Activated CD4-positive, alpha-beta T cell treated with anti-CD3 and anti-CD28 coated beads, Interleukin-10, Interleukin-2, amounts not matched to agents 100 ng/mL and 50 ng/mL, durations not matched to agents 16 hours and 8 hours (primary cell): ENCODE measurements at places on chromosomes 11 and 22.
A peak's percentile ranks its signal among the peaks of the same experiment; 100 is the strongest.

GRCh38 chr11:76051937-76052336, 154.4 kb downstream of the WNT11 start:
- no peak for DNase-seq

GRCh38 chr11:62712861-62713260, 5.4 kb downstream of the GNG3 start:
- no peak for DNase-seq

DNA sequence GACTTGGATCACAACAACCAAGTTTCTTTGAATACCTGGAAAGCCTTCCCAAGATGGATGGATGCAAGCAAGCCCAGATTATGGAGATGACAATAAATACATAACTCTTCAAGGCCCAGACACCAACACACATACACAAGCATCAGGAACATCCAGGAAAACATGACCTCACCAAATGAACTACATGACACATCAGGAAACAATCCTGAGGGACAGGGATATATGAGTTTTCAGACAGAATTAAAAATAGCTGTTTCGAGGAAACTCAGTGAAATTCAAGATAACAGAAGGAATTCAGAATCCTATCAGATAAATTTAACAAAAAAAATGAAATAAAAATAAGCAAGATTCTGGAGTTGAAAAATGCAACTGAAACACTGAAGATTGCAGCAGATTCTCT, 659.4 kb downstream of the METTL15 start:
- no peak for DNase-seq

DNA sequence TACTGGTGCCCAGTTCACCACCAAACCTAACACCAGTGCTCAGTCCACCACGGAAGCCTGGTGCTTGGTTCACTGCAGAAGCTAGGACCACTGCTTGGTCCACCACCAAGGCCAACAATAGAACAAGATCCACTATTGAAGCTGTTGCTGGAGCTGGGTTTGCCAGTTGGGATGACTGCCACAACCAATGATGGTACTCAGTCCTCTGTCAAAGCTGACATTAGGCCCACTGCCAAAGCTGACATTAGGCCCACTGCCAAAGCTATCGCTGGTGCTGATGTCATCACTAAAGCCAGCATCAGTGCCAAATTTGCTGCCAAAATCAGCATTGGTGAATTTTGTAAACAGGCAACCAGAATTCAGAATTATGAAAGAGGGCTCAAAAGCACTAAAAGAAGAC, 1850.2 kb upstream of the RAG2 start:
- no peak for DNase-seq

- DNase-seq, result no peak
Observed at GRCh38 chr11:125412509-125412908, 83.6 kb downstream of the FEZ1 start.

- DNase-seq, result peak; percentile 61
Observed at GRCh38 chr11:128559496-128560103, 27.8 kb downstream of the ETS1 start.

- no peak for DNase-seq
Observed at GRCh38 chr11:20933086-20933485, 263.7 kb downstream of the NELL1 start.

GRCh38 chr11:102026959-102027358, 20.3 kb upstream of the CFAP300 start:
- DNase-seq, result no peak

GRCh38 chr22:20940904-20941385, 23.7 kb downstream of the CRKL start:
- no peak for DNase-seq

DNA sequence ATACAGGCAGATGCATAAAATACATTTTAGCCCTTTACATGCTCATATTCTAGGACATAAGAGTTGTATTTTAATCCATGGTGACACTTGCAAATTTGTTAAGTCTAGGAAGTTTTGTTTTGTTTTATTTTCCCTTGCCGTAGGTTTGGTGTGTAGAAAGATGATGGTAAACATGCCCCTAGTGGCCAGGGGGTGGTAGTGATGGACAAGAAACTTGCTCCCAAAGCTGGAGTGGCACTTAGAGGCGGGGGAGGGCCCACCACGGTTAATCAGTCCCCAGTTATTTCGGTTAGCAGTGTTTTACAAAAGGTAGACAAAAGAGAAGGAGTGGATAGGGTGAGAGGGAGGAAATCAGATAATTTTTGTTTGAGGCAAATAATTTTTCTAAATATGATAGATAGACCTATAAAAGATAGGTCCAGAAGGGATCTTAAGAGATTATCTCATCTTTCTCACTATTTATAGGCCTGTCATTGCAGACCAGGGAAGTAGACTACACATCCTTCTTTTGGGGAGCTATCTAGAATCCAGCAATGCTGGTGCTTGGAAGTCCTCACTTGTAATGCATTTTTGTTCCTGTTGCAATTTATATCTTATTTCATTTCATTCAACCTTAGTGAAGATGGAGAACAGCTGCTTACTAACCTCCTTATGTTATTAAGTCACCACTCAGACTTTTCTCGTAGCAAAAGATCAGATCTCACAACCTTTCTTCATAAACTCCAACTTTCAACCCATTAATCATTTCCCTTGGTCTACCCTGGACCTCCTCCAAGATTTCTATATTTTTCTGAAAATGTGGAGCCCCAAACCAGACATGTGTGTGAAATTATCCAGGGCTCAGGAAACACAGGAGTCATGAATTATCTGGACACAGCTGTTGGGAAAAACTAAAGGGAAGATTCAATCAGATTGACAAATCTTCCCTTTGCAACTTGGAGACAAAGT, 5.9 kb upstream of the BDNF start:
- peak; percentile 20 for DNase-seq

- peak; percentile 85 for DNase-seq
Observed at GRCh38 chr22:42270510-42271190, at the start of gene TCF20. TSS of gene TCF20 (minus strand) at chr22:42270653. CDS start at chr22:42215305, 55,348 bp downstream.

- no peak for DNase-seq
Observed at GRCh38 chr11:44709281-44709562, 17.5 kb upstream of the TSPAN18 start.

GRCh38 chr11:120115272-120116000, 22.5 kb downstream of the TRIM29 start:
- DNase-seq, result no peak

DNA sequence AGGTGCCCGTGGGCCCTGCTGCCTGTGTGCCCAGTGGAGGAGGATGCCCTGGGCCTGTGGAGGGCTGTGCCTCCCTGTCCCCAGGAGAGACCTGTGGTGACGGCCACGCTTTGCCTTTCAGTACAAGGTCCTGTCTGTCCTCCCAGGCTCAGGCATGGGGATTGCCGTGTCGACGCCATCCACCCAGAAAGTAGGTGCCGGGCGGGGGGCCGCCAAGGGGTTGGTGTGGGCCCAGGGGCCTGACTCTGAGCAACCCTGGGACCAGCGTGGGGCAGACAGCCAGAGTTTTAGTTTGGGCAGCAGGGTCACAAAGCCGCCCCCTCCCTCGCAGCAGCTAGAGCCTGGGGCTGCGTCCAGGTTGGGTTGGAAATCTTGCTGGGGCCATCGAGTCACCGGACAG, 56.3 kb downstream of the GRAMD4 start:
- no peak for DNase-seq

DNA sequence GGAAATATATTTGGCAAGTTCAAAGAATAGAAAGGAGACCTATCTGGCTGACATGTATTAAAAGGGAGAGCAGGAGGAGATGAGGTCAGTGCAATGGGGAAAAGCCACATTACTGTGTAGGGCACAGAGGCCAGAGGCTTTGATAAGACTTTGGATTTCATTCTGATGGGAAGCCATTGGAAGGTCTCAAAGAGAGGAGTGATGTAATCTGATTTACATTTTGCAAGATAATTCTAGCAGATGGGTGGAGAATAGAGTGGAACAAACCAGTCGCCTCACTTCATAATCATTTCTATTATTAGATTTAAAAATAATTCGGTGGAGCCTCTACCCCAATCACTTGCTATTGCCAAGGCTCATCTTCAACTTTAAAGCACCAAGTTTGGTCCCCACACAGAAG, 278.4 kb upstream of the ZC3H12C start:
- no peak for DNase-seq

DNA sequence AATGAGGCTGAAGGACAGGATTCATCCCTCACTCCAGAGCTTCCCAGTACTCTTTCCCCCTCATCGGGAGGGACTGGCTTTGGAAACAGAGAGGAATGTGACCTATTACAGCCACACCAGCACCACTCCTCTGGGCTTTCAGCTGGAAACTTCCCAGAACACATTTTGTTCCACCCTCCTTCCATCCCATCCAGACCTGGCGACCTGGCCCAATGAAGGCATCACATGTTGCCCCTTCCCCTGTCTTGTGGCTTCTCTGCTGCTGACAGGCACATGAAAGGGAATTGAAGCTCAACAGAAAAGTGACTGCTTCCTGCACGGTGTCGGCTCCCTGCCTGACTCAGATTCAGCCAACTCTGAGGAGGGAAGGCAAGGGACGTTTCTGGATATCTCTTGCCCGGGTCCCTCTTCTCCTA, 19.1 kb downstream of the IRAG1 start:
- DNase-seq, result no peak
